ENCODE measurements at places on chromosomes 7 and 10. TPM values are rescaled to one million over a fixed set of nuclear protein-coding genes. Genes with fewer than 3 reads are reported as not detected.

ATP6V0E2 gene
- 27.2 TPM for polyA plus RNA-seq

DNA sequence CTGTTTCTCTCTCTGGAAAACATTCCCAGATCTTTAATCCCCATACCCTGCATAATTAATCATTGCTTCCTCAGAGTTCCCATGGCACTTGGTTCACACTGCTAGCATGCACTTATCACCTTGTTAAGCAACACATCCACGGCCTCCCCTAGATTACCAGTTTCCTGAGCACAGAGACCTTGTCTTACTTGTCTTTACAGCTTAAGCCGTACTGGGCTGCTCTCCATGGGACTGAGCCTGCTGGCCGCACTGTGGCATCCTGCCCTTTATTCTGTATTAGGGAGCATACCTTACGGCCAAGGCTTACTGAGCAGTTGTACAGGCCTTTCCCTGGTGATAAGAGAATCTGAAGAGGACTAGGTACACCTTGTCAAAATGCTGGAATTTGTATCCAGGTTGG is 190.2 kb downstream of the REEP3 start:
- DNase-seq, result no peak

OPALIN gene
- not detected for polyA plus RNA-seq

DNA sequence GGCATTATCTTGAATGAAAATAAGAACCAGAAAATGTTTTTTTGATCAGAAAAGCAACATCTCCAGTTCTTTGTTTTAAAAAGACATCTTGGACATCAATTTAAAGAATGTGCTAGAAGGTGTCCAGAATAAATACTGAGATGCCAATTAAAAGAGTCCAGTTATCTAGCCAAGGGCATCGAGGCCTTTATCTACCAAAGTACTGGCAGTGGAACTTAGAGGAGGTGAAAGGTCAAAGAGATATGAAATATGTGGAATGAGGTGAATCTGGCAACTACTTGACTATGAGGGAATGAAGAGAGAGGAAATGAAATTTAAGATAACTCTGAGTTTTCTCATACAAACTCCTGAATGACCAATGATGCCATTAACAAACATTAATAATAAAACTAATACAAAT is 154.3 kb upstream of the GNAI1 start:
- DNase-seq, result no peak

GRCh38 chr10:42150428-42151061 is 487.8 kb downstream of the ZNF33B start:
- DNase-seq, result no peak

DNA sequence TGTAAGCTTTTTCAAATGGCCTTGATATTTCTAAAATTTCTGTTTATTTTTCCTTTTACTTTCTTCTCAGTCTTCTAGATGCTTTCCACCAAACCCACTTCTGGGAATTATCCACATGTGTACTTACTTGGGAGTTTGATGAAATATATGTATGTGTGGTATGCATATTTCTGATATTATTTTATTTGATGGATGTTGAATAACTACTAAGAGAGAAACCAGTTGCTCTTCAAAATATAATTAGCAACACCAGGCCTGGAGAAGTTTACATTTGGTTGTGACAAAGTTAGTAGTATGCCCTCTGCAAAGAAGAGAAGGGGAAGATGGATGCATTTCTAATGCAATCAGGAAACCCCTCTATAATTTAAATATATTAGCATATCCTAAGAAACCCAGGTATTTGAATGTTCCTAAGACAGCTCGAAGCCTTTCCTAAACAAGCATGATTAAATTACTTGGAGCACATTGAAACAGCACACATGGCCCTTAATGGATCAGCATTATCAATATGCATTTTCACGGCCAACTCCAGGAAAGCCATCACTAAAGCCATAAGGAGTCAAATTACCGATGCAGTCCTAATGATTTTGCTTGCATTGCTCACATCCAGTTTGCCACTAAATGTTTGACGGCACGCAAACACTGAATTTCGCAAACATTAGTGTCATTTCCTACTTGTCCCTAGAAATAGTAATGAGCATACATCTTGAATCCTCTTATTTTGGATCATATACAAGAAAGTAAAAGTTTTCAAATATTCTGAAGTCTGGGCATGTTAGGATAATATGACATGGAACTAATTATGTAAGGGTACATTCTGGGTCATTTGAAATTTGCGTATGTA is 393.8 kb downstream of the EXOC4 start:
- no peak for DNase-seq

DNA sequence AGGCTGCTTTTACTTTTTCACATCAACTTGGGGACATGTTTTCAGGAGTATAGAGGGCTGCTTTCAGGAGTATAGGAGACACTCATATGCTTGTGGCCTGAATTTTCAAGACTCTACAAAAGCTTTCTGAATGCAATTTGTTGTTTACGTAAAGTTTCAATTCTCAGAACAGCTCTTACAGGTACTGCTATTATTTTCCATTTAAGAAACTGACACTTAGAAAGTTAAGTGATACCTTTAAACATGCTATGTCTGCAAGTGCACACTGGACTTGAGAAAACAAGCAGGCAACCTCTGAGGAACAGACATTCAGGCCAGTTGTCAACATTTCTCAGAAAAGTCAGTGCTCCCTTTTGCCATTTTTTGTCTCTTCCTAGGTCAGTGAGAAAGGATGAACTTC is 70.0 kb upstream of the PHYHIPL start:
- DNase-seq, result no peak

GRCh38 chr7:17624379-17624778 is 315.9 kb downstream of the SNX13 start:
- DNase-seq, result no peak

GRCh38 chr7:27170426-27171324 is 3.4 kb downstream of the HOXA10 start:
- no peak for DNase-seq

DNA sequence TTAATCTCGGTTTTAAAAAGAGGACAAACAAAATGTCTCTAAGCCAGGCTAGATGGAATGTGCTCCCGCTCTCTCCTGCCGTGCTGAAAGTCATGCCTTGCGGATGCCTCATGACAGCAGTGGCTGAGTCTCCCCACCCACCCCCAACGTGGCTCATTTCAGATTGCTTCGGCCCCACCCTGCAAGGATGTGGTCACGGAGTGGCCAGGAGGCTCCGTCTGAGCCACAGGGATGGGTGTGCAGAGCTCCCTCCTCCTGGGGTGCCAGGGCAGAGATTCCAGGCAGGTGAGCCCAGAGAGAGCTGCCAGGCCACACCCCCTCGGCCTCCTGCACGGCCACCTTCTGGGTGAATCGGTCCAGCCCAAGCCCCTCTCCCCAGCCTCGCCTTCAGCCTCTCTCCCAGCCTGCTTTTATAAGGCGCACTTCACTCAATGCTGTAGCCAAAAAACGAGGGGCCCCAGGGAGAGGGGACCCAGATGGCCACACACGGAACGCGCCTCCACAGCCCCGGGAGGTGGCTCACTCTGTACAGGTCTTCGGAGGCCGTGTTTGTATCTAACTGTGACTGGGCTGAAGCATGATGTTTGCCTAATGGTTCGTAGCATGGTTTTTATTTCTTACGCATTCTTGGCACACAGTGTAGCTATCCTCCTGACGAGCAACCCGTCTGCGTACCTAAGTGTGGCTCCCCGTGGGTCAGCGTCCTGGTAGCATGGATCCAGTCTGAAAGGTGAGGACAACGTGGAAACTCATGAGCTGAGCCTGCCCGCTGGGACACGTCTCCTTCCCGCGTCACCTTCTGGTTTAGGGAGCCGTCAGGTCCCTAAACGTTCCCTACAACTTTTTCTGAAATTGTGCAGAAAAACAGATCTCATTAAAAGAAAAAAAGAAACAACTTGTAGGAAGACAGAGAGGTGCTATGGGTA is 413.8 kb upstream of the FOXK1 start:
- DNase-seq, result no peak

SEPTIN14 gene
- polyA plus RNA-seq, result 0.39 TPM

GRCh38 chr10:126015413-126015812 is 119.0 kb downstream of the FANK1 start:
- DNase-seq, result no peak

DNA sequence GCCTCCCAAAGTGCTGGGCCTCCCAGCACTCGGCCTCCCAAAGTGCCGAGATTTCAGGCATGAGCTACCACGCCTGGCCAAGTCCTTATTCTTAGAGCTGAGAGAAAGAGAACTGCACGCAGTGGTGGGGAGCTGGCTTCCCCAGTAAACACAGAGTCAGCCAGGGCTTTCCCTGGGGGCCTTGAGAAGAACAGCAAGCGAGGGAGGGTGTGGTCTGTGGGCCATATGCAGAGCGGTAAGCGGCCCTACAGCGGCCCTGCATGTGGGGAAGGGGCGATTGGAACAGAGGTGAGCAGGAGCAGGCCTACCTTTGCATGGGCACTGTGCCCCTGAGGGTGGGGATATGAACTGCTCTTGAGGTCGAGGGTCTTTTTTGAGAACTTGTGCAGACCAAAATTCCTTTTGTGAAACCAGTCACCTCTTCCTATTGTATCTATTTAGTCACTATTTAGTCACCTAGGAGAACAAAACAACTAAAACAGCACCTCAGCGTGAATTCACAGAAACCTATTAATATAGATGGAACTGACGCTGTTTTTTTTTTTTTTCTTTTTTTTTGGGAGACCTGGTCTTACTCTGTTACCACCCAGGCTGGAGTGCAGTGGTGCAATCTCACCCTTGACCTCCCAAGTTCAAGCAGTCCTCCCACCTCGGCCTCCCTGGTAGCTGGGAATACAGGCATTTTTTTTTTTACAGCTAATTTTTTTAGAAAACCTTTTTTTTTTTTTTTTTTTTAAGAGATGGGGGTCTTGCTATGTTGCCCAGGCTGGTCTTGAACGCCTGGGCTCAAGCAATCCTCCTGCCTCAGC is 36.9 kb upstream of the SH2D4B start:
- no peak for DNase-seq

ACTR3C gene
- polyA plus RNA-seq, result 10.5 TPM

GRCh38 chr10:126638542-126638941 is 32.0 kb downstream of the C10orf90 start:
- DNase-seq, result no peak

DNA sequence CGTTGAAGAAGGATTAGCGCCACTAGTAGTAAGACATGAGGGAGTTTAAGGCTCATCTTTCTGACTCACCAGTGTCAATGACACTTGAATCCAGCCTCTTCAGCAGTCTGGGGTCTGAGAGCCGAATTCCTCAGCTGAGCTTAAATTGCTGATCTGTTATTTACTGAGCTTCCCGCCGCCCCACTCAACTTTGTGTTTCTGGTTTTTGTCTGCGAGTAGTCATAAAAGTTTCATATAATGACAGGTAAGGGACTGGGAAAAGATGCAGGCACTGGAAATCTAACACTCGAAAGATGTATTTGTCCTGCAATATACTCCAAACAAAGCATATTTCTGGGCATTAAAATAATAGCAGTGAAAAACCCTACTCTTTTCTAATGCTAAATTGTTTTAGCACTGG is 51.2 kb upstream of the RELN start:
- DNase-seq, result no peak

Data from right renal cortex interstitium (tissue), 3 donors.